Psoas muscle (tissue), 8 donors: ENCODE measurements at places on chromosomes 6 and 20. TPM values are rescaled to one million over a fixed set of nuclear protein-coding genes. Genes with fewer than 3 reads are reported as not detected.
A peak's percentile ranks its signal among the peaks of the same experiment; 100 is the strongest.

- no peak for DNase-seq
These were observed 80.3 kb downstream of the ASXL1 start for GRCh38 chr20:32438331-32438858.

Gene ARFGEF3
- 0.21 TPM for polyA plus RNA-seq

DNA sequence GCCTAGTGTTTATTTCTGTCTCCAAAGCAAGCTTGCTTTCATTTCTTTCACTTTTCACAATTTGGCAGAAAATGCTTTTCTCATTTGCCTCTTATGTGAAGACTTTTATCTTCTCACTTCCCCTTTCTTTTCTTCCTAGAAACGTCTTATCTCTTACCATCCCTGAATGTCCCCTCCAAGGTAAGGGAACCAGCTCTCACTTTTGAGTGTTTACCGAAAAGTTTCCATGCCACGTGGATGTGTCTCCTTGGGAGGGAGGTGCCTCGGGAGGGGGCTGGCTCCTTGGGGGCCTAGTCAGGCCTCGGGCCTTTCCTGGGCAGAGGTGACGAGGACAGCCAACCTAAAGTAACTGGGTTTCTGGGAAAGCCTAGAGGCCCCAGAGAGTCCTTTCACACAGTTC is 127.4 kb downstream of the CD24 start:
- no peak for DNase-seq

Gene BPIFA1
- polyA plus RNA-seq = not detected

DNA sequence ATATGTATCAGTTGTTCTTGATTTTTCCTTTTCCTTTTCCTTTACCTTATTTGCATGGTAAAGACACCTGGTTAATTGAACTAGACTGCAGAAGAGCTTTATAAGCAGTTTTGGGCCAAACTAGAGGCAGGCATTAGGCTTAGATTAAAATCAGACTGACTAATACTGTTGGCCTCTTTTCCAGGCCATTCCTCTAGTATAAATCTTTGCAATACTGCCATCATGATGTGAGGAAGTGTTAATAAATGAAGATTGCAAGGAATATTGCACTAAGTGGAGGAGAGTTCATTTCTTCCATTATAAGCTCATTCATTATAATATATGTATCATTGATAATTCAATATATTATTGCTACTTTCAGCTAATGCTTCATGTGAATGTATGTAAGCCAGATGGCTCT is 163.8 kb downstream of the MMUT start:
- DNase-seq = no peak

GRCh38 chr20:11001764-11002540 is 328.2 kb upstream of the JAG1 start:
- peak; percentile 59 for DNase-seq

GRCh38 chr20:58618351-58619076 is 32.6 kb upstream of the STX16 start:
- no peak for DNase-seq

Gene TOX2
- polyA plus RNA-seq = 0.39 TPM

Gene AARS2
- 4.3 TPM for polyA plus RNA-seq

DNA sequence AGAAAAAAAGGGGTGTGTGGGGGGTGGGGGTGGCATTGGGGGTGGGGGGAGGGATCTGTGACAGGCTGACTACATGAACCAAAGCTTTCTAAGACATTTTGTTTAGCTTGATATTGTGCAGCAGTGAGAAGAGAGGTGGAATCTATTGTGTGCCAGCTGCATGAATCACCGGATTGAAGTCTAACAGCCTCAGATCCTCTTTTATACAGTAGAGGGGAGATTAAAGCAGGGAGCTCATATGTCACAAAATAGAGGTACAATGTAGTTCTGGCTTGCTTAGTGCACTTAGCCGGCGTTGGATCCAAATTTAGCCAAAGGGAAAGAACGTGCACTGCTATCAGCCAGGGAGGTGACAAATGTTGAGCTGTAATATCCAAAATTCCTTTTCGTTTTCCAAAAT is 404.2 kb upstream of the CITED2 start:
- no peak for DNase-seq

DNA sequence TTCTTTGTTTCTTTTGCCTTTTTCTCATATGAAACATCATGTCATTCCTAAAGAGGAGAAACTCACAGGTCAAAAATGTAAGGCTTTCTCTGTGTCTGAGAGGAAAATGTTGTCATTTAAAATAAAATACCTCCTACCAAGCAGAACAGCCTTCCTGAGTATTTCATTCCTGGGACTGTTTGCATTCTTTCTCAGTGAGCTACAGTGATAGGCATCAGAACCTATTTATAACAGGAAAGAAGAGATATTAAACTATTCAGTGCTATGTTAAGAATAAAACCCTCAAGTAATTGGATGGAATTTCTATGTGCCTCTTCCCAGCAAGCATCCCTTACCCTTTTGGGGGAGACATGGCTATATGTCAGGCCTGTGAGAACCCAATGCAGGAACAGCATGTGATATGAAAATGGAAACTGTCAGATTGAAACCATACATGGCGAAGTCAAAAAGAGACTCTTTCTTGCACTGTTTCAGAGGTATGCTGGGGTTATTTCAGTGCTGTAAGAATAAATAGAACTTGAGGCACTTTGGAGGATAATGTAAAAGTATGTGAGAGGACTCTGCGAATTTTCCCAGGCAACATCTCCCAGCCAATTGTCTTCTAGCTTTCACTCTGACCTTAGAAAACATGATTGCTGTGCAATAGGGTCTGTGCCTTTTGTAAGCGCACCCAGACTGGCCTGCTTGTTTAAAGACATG is 133.8 kb upstream of the CCN2 start:
- DNase-seq = no peak

- DNase-seq = no peak
These were observed 323.2 kb upstream of the MAN1A1 start for GRCh38 chr6:119672725-119673124.

Gene TMEM74B
- 0.53 TPM for polyA plus RNA-seq

DNA sequence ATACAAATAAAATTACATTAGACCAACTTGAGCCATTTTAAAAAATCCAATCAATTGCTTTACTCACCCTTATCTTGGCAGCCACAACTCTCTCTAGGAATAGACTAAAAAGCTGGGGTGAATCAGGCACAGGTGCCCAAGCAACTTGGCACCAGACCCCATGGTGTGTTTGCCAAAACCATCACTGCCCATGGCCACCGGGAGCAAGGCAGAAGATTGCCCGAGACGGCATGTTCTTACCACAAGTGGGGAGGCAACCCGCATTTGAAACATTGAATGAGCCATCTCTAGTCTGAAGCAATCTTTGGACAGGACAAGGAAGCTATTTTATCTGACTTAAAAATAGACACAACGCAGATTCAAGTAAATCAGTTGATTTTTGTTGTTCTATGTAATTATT is 69.0 kb downstream of the SMLR1 start:
- peak; percentile 46 for DNase-seq

GRCh38 chr6:50333696-50334095 is 284.0 kb upstream of the DEFB112 start:
- no peak for DNase-seq

Gene STX11
- 4.6 TPM for polyA plus RNA-seq

DNA sequence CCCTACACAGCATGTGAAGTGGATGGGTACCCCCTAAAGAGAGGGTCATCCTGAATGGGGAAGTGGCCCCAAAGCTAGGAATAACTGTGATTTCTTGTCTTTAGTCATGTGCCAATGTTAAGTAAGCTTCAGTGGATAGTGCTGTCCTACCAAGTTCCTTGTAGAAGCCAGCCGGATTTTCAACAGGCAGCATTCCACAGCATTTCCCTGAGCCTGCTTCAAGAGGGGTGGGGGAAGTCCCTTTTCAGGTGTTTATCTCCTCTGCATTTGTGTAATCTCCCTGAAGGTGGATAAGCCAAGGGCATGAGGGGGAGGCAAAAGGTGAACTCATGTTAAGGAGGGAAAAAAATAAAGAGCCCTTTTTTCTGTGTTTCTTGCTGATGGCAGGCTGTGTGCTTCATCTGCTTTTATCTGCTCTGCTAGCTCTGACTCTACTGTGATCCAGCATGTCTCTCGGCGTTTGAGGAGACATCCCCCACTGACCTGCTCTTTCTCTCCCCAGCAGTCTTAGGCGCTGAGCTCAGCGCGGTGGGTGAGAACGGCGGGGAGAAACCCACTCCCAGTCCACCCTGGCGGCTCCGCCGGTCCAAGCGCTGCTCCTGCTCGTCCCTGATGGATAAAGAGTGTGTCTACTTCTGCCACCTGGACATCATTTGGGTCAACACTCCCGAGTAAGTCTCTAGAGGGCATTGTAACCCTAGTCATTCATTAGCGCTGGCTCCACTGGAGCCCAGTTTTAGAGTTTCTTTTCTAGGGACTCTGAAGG is 1.9 kb downstream of the EDN1 start:
- DNase-seq = no peak

DNA sequence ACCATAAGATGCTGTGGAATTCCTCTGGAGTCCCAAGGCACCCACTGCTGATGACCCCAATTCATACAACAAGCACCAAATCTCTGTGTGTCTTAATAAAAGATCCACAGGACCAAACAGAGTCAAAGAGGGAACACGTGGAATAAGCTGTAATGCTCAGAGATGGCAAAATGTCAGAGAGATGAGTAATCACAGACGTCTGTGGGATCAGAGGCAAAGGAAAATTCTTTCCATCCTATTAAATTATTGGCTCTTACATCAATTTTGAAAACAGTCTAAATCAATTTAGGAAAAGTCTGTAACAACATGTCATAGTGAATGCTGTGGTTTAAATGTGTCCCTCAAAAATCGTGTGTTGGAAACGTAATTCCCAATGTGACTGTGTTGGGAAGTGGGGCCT is 17.5 kb upstream of the SAMD3 start:
- DNase-seq = no peak

Gene SLC25A27
- 5.3 TPM for polyA plus RNA-seq

DNA sequence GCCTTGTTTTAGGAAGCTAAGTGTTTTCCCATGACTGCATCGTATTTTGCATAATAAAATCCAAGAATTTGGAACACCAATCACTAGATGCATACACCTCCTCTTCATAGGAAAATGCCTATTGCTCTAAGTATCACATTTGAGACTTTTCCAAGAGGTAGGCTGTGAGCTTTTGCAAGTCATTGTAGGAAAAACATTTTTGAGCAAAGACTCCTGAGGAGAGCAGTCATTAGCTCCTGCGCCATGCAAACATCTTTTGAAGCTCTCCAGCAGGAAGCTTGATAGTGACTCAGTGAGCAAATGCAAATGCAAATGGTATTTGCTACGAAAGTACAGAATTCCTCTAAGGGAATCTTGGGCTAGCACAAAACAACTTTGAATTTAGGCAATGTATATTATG is 750.4 kb downstream of the QKI start:
- DNase-seq = no peak

Gene PTCRA
- not detected for polyA plus RNA-seq

GRCh38 chr6:29603930-29604329 is 19.0 kb downstream of the OR2H2 start:
- no peak for DNase-seq

DNA sequence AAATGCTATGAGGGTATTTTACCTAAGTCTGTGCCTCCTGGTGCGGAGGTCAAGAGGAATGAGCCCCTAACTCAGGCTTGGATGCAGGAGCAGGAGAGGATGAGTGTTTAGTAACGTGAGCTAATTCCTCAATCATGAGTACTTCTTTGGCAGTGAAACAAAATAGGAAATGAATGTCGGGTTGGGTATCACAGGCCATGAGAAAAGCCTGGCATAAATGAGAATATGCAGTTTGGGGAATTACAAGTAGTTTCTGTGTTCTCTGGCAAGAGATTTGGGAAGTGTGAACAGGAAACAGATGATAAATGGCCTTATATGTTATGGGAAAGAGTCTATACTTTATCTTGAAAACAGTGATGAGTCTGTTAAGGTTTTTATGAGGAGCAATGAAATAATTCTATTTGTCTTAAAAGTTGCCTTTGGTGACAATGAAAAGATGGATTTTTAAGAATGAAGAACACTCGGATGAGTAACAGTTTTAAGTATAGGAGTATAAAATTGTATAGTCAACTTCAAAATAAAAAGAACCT is 59.0 kb upstream of the RNF146 start:
- no peak for DNase-seq

Gene OSBPL2
- 22.8 TPM for polyA plus RNA-seq

GRCh38 chr6:105797286-105797979 is 288.7 kb upstream of the PRDM1 start:
- DNase-seq = no peak

Gene MC3R
- polyA plus RNA-seq = not detected

- no peak for DNase-seq
These were observed 70.7 kb upstream of the LTV1 start for GRCh38 chr6:143772116-143773086.

DNA sequence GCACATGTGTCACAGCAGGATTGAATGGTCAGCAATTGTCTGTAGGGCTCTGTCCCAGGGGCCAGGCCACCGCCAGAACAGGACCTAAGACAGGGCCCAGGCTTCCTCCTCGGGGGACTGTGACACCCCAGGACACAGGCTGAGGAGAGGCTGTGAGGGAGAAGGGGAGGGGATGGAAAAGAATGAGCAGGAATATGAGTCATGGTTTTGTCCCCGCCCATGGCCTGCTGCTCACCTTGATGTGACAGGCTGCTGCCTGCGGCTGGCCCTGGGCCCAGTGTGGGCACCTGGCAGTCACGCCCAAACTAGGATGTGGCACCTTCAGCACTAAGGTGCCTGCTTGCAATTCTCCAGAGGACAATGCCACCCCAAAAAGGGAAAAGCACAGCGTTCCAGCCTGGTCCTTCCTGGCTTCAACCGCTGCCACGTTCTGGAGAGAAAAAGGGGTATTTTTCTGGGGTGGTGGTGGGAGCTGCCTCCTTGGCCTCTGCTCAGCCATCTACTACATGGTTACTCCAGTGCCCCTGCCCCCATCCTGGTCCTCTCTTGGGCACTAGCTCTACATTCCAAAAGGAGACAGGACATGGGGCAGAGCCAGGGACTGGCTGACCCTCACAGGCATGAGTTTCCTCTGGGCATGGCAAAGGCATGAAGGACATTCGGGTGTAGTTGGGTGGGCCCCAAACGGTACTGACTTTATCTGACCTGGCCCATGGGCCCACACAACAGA is 93.4 kb downstream of the SLC22A23 start:
- DNase-seq = no peak

DNA sequence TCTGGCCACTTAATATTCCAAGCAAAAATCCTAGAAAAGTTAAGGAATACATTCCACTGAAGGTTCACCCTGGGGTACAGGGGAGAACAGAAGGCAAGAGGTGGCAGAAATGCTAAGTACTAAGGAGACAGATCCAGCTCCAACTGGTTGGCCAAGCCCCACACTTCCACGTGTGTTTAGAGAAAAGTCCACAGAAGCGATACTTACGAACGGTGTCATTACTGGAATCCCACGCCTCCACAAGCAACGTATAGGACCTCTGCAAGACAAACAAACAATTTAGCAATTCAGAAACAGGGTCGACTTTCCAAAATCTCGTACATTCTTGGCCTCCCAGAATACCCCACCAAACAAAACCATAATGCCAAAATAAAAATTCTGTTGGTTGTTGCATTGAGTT is 10.0 kb downstream of the JAG1 start:
- no peak for DNase-seq

GRCh38 chr6:39451831-39452230 is 129.3 kb upstream of the KCNK16 start:
- DNase-seq = no peak

Gene DLK2
- 0.04 TPM for polyA plus RNA-seq

DNA sequence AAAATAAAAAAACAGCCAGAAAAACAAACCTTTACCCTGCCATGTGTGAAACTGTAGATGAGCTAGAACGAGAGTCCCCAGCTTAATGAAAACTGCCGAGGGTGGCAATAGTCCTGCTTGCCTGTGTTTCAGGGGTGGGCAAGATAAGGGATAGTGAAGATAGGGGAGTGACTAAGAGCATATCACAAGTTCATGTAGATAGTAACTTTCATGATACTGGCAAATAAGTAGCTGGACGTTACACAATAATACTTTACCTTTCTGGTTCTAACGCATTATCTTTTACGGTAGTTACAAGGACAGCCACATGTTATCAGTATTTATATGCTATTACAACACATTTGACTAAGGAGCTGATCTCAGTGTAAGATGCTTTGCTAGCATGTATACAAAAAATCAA is 9.3 kb upstream of the FBXO9 start:
- no peak for DNase-seq
